ENCODE measurements at places on chromosomes 7 and 10.

GRCh38 chr10:123835575-123835974, 56.0 kb downstream of the CPXM2 start:
- no peak for DNase-seq

GRCh38 chr7:30303312-30304039, 19.1 kb downstream of the ZNRF2 start:
- DNase-seq: no peak

DNA sequence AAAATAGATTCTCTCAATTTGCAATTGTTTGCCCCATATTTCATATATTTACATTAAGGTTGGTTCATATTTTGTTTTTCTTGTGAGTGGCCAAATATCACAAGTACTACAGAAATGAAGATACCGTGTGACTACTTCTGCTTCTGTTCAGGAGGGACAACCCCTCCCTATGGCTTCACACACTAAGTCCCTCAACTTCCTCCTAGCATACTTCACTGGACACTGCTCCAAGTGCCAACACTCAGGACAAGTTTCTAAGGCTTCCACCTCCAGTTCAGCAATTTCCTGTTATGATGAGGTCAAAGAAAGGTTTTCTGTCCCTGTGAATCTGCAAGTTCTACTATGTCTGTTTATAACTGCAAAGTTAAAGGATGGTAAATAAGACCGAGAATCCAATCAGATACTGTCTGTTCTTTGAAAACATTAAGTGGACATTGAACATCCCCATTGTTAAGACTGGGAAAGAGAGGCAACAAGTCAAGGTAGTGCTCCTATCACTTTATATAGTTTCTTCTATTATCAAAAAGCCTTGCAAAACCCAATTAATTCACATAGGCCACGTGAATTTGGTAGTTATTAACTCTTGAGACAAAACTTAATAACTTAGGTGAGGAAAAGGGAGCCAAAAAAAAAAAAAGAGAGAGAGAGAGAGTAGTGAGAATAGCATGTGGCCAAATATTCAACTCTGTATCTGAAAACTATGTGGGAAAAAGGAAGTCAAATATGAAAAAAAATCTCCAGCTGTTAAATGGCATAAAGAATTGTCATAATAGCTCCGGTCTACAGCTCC, 81.3 kb upstream of the DKK1 start:
- peak; percentile 37 for DNase-seq

- no peak for DNase-seq
Observed at GRCh38 chr10:11887381-11888227, 64.4 kb downstream of the PROSER2 start.

DNA sequence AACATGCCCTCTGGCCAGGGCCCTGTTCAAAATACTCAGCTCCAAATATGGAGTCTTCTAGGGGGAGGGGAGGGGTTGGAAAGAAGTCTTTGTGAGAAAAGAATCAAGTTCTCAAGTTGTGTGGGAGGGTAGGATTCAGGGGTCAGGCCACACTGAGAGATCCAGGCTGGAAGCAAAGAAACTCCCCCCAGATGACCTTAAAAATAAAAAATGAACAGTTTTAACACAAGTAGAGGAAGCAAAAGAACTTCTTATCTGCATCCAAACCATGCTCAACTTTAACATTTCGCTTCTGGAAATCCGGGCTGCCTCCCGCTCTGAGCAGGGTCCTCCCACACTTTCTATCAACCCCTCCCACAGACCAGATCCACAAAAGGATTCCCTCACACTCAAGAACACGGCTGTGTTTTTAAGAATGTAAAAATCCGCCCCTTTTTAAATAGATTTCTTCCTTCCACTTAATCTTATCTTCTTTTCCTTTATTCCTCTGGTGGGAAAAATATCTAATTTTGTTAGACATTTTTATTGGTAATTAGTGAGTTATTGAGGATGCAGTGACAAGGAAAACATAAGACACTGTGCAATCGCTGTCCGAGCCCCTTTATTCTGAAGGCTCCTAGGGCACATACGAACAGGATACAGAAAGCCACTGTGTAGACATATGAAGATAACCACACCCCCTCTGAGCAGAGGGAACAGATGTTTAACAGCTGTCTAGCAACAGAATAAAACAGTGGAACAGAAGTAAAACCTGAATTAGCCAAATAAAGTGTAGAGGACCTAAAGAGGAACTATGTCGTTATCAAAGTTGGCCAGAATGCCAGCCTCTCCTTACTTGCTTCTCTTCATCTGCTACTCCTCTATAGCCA, 43.8 kb downstream of the CYTH3 start:
- DNase-seq: peak; percentile 23

DNA sequence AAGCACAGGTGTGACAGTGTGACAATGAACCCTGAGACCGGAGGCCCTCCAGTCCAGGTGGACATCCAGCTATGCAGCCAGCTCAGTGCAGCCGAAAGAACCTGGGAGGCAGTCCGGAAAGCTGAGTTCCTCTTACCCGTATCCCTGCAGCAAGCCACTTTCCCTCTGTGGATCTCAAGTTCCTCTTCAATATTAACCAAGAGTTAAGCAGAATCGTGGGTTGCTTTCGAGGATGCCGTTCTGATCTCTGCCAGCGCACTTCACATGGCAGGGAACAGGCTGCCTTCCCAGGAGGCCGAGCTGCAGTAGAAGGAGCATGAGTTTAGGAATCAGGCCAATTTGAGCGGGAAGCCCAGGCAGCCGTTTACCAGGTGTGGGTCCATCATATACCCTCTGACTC, 591.6 kb downstream of the SDK1 start:
- DNase-seq: no peak

DNA sequence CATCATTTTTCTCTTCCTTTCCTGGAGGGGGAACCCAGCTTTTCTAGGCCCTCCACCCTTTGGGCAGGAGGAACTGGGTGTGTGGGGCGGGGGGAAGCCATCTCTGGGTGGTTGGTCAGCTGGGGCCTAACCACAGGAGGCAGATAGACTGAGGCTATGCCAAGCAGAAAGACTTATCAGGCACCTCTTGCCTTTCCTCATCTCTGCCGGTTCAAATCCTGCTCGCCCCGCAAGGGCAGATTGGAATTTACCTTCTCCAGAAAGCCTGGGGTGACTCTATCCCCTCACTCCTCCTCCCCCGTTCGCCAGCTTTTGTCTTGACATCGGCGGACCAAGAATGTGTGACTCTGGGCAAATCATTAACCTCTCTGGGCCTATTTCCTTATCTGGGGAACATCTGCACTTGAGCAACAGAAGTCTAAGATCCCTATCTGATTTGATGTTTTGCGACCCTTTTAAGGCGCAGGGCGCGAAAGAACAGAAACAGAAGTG, 584 bp upstream of the GARS1 start:
- DNase-seq: peak; percentile 53

DNA sequence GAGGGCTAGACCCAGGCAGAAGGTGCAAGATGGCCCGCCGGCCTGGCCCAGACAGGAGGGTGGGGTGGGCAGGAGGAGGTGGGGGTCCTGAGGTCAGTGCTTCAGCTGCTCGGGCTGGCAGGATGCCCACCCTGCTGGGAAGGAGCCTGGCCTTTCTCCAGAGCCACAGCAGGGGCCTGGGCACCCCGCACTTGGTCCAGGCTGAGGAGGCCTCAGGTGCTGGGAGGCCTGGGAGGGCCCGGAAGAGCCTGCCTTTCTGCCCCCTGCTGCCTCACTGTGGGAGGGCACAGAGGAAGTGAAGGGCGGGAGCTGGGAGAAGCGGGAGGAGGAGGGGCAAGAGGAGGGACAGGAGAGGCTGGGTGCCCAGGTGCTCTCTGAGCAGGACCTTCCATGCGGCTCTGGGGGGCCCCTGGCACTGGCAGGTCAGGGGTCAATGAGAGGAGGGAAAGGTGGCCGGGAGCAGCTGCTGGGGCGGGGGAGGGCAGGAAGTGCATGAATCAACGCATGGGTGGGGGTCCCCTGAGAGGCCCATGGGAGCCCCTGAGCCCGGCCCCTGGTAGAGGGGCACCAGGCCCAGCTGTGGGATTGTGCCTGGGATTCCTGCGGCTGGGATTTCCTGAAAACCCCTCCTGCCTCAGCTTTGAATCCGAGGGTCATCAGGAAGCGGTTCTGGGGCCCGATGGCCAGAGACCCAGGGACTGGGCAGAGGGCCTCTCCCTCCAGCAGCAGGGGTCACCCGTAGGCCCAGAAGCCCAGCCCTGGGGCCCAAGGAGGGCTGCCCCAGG, 49.9 kb downstream of the PWWP2B start:
- DNase-seq: peak; percentile 64

GRCh38 chr10:132701099-132701845, 84.7 kb downstream of the NKX6-2 start:
- no peak for DNase-seq

- peak; percentile 29 for DNase-seq
Observed at GRCh38 chr10:3995302-3996210, 210.5 kb upstream of the KLF6 start.

DNA sequence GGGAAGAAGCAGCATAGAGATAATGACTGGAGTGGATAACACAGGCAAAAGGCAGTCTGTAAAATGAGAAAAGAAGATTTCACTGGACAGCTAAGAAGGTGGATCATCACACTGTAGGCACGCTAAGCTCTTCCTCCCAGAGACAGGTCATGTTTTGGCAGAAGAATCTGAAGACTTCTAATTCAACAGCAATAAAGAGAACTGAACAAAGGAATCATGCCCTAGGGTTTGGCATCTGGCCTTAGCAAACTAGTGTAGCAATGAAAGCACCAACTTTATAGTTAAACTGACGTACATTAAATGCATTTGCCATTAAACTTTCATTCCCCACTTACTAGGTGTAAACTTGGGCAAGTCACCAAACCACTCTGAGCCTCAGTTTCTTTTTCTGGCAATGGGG, 84.4 kb upstream of the SEM1 start:
- DNase-seq: no peak

DNA sequence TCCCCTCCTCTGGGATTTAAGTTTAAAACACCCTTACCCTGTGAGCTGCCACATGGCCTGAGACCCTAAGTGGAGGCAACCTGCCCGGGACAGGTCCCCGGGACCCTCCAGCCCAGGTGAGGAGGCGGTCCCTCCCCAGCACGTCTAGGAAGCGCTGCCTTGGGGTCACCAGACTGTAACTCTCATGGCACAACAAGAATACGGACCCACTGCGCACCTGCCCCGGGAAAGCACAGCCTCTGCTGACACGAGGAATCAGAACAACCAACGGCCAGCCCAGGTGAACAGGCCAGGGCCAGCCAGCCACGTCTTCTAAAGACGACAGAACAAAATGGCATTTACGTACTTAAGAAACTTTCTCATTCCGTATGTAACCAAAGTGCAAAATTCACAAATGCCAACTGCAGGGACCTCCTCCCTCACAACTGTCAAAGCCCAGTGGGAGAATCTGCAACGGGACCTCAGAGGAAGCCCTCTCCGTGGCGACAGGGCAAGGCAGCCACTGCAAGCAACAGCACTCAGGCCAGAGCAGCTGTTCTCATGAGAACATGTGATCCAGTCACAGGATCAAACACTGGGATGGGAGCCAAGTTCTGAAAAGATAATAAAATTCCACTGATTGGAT, 208.4 kb downstream of the DIP2C start:
- no peak for DNase-seq

DNA sequence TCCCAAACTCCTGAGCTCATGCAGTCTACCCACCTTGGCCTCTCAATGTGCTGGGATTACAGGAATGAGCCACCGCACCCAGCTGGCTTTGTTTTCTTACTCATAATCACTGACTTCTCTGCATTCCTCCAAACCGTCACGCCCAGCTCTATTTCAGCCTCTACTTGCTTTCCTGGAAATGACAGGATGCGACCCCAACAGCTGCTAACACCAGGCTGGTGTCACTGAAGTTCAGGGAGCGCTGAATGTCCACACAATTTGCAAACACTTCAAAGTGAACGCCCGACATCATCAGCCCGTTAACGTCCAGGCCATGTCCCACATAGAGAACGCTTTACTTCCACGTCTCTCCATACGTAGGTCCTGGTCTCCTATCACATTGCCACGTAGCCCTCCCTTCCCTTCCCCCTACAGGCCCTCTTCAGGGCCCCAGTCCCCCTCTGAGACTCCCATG, 12.8 kb upstream of the PROSER2 start:
- no peak for DNase-seq

DNA sequence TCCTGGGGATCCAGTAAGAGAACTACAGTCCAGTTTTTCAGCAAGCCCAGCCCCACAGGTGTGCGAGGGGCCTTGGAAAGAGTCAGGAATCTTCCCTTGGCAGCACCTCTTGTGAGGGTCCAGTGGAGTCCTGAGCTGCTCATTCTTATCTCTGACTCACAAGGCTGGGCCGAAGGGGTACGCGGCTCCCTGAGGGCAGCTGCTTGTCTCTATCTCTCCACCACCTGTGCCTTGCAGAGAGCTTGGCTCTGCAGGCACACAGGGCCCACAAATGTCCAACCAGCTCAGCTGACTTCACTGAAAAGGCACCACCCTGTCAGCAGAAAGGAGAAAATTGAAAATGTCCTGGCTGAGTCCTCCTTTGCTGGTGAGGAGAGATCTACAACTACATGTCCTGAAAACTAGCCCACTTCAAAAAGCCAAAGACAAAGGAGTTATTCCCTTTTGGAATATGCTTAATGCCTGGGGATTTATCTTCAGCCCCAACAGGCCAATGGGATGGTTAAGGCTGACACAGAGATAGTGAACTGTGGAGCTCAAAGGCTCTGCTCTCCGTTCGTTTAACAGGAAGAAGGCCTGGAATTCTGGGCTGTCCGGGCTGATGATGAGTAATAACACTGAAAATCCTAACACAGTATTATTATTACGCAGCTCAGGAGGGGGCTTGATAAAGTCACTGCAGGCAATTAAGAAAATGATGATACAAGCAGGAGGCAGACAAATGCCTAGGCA, 23.4 kb downstream of the UROS start:
- DNase-seq: no peak

DNA sequence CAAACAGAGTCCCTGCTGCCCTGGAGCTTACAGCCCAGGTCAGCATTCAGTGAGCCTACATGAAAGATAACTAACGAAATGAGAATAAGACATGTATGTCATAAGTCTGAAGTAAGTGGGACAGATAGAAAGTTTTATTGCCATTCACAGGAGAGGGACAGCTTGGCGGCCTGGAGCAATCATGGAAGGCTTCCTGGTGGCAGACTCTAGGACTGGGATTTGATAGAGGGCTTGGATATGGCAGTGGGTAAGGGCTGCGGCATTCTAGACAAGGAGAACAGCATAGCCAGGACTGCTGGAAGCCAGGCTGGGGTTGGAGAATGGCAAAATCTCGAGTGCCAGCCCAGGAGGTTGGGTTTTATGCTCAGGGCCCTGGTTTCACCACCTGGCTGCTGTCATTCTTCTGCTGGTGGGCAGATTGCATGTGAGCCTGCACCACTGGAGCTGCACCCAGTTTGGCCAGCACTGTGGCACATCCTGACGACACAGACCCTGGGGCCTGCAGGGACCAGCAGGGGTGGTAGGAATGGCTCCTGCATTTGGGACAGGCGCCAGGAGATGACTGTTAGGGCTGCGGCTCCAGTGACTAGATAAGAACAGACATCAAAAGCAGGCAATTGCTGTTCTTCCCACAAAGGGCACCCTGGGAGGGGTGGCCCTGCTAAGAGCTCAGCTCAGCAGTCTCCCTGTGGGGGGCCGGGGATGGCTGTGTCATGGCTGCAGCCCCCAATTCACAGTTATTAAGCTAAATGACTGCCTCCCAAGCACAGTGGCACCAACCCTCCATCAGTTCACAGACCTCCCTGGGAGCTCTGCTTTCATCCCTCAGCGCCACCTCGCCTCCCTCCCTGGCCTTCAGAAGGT, 161.1 kb downstream of the RPS24 start:
- DNase-seq: no peak
